Right renal cortex interstitium (tissue), 3 donors: ENCODE measurements at places on chromosomes 1 and 21. TPM values are rescaled to one million over a fixed set of nuclear protein-coding genes. Genes with fewer than 3 reads are reported as not detected.

DNA sequence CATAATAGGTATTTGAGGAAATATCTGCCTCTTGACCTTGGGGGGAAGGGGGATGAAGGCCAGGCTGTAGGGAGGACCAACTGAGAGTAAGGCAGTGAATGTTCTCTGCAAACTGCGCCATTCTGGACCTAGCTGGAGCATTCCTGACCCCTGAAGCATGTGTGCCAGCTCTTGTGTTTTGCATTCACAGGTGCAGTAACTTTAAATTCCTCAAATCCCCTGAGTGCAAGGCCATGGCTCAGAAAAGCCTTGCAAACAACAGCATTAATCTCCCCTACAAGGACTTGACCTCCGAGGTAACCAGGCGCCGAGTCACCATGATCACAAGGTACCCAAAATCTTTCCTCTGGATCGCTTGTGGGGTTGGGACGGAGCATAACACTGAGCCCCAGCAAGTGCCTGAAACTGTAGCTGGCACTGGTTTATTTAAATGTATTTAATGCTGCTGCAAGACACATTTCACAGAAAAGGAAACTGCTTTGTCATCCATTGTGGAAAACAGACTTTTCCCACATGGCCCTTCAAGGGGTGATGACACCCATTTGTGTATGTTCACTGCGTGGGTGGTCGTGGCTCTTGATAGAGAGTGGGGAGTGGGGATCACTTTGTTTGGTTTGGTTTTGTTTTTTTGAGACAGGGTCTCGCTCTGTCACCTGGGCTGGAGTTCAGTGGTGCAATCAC, 1.7 kb downstream of the MYOCOS start:
- no peak for DNase-seq

GRCh38 chr1:42143896-42144710, 9.1 kb upstream of the GUCA2B start:
- no peak for DNase-seq

DNA sequence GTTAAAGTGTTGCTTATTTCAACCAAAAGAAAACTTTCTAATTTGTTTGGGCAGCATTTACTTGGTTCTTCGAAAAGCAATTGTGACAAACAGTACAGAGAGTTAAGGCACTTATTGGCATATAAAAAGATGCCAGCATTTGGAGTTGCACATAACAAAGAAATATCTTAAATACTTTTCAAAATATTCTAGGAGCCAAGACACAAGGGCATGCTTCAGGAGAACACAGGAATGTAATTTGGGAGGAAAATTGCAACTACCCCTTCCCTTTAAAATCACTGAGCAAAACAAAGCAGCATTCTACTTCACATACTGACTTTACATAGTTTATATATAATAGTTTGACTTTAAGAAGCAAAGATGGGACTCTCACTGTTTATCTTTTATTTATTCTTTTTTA, 4.6 kb upstream of the TIE1 start:
- no peak for DNase-seq

The FCRL2 gene
- polyA plus RNA-seq = 0.17 TPM

The PDE9A gene
- polyA plus RNA-seq = 36.1 TPM

DNA sequence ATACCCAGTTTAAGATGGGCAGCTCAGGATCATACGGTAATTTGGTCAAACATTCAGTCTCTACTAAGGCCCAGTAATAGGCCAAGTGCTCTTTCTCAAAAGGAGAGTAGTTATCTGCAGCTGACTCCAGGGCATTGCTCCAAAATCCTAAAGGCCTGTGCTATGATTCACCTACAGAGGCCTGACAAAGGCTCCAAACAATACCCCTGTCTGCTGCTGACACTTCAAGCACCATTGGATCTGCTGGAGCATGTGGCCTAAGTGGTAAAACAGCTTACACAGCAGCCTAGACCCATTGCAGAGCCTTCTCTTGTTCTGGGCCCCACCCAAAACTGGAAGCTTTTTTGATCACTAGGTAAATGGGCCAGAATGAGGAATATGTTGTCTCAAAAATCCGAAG, 22.8 kb downstream of the SLAMF7 start:
- DNase-seq = no peak

- DNase-seq = no peak
Observed at GRCh38 chr1:47870946-47871676, 126.1 kb downstream of the TRABD2B start.

DNA sequence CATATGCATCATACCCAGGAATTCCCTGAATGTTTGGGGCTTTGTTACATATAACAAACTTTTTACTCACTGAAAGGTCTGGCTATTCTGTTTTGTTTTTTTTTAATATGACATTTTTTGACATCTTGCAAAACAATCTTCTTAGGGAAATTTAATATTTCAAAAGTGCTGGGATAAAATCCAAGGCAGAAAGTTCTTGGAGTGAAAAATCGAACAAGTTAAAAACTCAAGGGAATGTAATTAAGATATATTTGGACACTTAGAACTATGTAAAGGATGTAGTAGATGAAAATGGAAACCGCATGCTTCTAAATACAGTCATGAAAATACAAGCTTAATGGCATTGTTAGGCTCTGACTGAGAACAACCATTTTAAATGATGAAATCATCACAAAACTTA, 8.6 kb downstream of the CHODL start:
- no peak for DNase-seq

- DNase-seq = no peak
Observed at GRCh38 chr21:34008618-34009017, 64.8 kb upstream of the MRPS6 start.

DNA sequence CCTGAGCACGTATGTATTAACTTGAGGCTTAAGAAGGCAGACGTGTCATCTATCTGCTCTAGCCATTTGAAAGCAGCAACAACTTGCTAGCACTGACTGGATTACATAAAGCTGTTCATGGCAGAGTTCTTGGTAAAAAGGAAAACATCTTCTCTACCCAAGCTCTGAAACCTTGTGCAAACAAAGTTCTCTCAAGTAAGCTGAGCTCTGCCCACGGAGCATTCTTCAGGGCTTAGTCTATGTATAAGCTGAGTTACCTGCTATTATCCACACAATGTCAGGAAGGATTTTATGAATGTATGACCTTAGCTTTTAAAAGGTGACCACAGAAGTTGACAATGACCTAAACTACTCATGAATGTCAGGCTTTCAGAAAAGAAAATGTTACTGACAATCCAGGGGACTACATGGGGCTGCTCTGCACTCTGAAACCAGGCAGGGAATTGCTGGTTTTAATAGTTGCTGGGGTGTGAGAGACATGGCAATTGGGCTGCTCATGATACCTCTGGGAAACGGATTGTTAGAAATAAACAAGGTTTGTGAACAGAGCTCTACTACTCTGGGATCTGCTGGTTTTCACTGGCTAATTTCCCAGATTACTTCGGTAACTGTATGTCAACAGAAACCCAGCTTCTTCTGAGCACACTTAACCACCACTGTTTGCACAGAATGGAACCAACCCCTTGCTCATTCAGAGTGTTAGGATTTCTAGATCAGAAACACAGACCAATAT, 29.6 kb upstream of the CCN1 start:
- no peak for DNase-seq

- no peak for DNase-seq
Observed at GRCh38 chr1:186465946-186466345, 5.0 kb upstream of the PDC start.

GRCh38 chr1:94797291-94797690, 22.9 kb upstream of the SLC44A3 start:
- no peak for DNase-seq

GRCh38 chr1:28010969-28011368, 51.2 kb downstream of the XKR8 start:
- DNase-seq = no peak

DNA sequence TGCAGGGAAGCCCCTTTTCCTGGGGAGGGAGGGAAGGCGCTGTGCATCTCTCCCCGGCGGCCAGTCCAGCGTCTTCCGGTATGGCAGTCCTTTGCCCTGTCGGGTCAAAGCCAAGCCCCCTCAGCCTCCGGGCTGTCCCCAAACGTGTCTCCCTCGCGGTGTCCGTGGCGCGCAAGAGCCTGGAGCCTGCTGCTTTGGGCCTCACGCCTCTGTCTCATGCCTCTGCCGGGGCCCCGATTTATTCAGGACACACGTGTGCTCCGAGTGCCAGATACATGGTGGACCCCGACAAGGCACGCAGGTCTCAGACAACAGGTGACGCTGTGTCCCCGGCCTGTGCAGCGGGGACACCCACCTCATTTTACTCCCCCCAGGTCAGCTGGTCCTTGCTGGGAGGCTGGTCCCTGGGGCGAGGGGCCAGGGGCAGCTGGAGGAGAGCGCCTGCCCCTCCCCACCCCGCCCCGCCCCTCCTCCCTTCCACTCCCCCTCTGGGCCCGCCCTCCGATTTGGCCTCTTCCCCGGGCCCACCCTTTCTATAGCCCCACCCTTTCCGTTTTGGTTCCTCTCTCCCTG, 176.7 kb downstream of the CAMTA1 start:
- no peak for DNase-seq

DNA sequence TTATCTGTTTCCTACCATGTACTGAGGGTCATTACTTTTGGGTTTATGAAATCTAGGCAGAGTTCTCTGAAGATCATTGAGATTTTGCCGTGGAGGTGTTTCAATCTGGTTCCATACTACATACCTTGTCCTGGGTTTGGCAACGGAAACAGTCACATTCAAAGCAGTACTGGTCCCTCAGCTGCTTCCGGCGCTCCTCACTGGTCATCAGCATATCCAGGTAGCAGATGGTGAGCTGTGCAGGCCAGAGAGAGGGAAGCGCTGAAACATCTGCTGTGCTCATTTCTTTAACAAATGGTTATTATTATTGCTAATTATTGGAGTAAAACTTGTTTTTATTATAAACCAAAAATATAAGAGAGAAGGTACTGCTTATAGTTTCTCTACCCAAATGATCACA, 591.7 kb downstream of the SMYD3 start:
- DNase-seq = no peak

DNA sequence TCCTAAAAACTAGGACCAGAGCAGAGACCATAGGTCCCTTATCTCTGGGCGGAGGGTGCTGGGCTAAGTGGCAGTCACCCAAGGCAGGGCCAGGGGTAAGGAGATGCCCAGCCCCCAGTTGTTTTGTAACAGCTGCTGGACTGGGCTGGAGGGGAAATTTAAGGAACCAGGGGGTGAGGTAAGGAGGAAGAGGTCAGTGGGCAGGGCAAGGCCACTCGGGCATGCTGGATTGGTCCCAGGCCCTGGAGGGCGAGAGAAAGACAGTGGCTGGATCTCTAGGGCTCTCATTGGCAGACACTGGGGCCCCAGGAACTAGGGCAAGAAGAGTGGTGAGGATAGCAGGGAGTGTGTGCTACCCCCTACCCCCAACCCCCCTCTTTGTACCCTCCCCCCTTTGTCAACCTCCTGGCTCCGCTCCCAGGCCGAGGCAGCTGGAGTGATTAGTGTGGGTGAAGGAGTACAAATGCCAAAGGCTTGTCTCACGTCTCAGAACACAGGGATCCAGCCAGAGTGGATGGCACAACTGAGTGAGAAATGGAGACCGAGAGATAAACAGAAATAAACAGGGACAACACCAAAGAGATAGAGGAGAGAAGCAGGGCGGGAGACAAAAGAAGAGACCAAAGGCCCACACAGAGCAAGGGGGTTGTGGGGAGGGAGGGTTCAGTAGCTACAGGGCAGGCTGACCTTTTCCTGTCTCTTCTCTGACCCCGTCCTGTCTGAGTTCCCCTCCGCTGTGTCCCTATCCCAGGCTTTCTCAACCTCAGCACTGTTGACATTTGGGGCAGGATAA, 20.5 kb upstream of the THRAP3 start:
- DNase-seq = no peak

DNA sequence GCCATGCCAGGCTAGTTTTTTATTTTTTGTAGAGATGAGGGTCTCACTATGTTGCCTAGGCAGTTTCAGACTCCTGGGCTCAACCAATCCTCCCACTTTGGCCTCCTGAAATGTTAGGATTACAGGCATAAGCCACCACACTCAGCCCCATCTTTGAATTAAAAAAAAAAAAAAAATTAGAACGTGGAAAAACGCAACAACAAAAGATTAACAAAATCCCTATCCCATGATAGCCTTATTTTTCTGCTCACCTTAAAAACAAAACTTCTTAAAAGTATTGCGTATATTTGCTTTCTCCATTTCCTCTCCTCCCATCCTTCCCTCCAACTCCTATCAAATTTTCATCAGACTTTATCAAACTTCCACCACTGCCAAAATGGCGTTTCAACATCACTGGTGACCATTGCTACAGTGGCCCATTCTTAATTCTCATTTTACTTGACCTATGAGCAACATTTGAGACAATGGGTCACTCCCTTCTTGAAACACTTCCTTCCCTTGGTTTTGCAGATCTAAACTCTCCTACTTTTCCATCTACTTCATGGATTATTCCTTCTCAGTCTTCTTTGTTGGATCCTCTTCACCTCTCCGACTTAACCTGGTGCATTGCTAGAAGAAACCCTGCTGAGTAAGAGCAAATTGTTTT, 579 bp upstream of the ZNF684 start:
- DNase-seq = no peak

- no peak for DNase-seq
Observed at GRCh38 chr1:23134055-23134454, 34.6 kb downstream of the LUZP1 start.

The OR2T35 gene
- polyA plus RNA-seq = not detected

The PARS2 gene
- 11.0 TPM for polyA plus RNA-seq

The FCRLB gene
- 5.3 TPM for polyA plus RNA-seq

The LEFTY2 gene
- 0.99 TPM for polyA plus RNA-seq

DNA sequence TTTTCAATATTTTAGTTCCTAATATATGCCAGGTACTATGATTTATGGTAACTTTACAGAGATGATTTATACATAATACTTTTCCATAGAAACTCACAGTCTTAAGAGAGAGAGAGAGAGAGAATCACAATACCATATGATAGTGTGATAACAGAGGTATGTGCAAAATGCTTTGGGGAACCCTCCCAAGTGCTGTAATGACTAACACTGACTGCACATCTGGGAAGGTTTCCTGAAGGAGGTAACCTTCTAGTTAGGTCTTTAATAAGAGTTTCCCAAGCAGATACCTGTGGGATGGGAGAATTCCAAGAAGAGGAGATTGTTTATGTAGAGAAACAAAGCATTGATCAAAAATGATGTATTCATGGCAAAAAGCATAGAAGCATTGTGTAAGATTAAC, 34.6 kb upstream of the PIGC start:
- DNase-seq = no peak

- no peak for DNase-seq
Observed at GRCh38 chr1:174742805-174743653, 256.7 kb upstream of the CACYBP start.

- no peak for DNase-seq
Observed at GRCh38 chr21:37145635-37146111, 72.6 kb downstream of the TTC3 start.

The MYOM3 gene
- polyA plus RNA-seq = 27.5 TPM

DNA sequence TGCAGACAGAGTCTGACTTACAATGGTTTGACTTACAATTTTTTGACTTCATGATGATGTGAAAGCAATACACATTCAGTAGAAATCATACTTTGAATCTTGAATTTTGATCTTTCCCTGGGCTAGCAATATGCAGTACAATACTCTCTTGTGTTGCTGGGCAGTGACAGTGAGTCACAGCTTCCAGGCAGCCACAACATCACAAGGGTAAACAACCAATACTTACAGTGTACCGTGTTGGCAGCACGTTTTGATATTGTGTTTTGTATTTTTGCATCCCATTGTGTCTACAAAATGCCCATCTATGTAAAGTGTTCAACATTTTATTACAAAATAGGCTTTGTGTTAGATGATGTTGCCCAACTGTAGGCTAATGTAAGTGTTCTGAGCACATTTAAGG, 150.9 kb downstream of the NTMT2 start:
- DNase-seq = no peak

GRCh38 chr1:240058049-240058448, 33.6 kb upstream of the FMN2 start:
- DNase-seq = no peak

The C21orf91 gene
- 29.1 TPM for polyA plus RNA-seq

- DNase-seq = no peak
Observed at GRCh38 chr1:91579658-91580228, 79.1 kb downstream of the CDC7 start.
